ENCODE measurements at places on chromosomes 1 and 21. TPM values are rescaled to one million over a fixed set of nuclear protein-coding genes. Genes with fewer than 3 reads are reported as not detected.

- DNase-seq = no peak
These were observed 14.9 kb downstream of the PROK1 start for GRCh38 chr1:110465814-110466380.

DNA sequence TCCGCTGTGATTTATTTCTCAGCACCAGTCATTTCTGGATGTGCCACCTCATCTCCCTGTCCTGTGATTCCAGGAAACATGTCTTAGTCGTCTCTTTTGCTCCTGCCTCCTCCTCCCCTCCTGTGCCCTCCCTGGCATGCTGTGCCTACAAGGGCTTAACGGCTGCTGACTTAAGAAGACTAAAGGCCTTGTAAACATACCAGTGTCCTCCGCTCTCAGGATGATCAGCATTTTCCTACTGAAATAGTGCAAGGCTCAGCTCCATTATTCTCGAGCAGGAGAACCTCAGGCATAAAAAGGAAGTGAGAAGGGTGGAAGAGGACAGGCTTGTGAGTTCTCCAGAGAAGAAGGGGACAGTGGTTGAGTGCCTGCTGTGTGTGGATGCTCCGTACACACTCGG lies 61.6 kb upstream of the RUNX3 start:
- DNase-seq = no peak

- DNase-seq = no peak
These were observed 421 bp downstream of the PSRC1 start for GRCh38 chr1:109282497-109282951.

- no peak for DNase-seq
These were observed 167.2 kb downstream of the CYYR1 start for GRCh38 chr21:26405735-26406361.

DNA sequence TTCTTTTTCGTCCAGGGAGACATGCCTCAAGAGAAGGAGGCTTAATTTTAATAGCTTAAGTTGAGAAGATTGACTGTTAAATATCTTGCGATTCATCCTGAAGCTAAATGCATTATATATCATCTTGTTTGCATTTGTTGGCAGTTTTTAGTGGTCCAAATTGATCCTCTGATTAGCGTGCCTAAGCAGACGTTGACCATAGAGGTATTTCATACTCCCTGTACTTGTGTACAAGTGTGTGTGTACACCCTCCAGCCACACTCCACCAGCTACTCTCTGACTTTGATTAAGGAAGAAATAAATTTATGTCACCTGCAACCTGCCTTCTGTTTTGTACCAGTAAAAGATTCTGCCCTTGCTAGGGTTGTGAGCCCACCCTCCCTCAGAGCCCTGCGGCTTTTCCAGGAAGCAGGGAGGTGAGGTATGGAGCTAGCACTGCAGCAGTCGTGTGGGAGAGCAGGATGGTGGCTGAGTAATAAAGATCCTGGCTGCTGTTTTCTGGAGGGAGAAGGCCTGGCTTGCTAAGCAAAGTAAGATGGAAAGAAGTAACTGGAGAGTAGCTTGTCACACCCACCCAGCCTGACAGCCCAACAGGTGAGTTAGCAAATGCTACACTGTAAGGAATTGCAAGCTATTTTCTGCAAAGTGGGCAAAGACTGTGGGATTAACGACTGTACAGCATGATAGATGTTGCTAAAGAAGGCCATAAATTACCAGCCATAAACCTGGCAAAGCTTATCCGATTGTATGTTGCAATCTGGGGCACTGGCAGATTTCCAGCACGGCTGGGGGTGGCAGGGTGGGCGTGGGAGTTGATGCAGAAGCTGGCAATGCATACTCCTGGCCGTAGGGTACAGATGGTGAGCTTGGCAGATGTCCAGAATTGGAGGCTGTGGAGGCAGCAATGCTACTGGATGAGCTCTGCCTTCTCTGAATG lies 170.2 kb downstream of the TNR start:
- no peak for DNase-seq

Gene FAM177B
- not detected for total RNA-seq

Gene FCGR3B
- 1.8 TPM for total RNA-seq

Gene OXCT2
- 4.8 TPM for total RNA-seq
